ENCODE measurements at places on chromosomes 7 and 10.

DNA sequence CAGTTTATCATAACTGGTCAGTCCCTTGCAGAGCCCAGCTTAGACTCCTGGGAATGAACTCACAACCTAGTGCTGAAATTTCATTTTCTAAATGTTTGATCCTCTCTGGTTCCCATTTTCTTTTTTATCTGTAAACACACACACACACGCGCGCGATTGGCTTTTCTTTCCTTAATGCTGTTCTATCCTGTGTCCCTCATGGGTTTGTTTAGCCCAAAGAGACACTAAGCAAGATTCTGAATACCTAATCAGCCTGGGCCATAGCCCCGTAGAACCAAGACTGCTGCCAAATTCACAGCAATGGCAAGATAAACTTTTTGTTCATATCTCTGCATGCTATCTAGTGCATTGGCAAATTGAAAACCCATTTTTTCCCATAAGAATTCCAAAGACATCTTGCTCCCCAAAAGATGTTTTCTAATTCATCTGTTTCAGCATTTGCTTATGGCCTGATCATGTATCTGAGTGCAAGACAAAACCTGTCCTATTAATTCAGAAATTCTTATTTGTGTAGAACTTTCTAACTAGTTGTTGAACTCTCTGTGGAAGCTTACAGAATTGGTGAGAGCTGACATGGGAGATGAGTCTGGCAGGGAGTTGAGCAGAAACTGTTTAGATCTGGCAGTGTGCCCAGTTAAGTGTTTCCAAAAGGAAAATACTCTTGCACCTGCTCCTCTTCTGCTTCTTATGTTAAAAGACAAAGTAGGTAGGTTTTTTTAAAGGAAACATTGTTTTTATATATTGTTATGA, 1.8 kb upstream of the IFIT1 start:
- peaks cover 4% of the 10 kb centered on the region for H3K36me3 ChIP-seq
- H3K4me3 ChIP-seq: no peak overlapping the region
- H3K4me1 ChIP-seq: peaks cover 16% of the 10 kb centered on the region
- no peak for DNase-seq
- H3K27me3 ChIP-seq: no peaks in the 10 kb centered on the region

DNA sequence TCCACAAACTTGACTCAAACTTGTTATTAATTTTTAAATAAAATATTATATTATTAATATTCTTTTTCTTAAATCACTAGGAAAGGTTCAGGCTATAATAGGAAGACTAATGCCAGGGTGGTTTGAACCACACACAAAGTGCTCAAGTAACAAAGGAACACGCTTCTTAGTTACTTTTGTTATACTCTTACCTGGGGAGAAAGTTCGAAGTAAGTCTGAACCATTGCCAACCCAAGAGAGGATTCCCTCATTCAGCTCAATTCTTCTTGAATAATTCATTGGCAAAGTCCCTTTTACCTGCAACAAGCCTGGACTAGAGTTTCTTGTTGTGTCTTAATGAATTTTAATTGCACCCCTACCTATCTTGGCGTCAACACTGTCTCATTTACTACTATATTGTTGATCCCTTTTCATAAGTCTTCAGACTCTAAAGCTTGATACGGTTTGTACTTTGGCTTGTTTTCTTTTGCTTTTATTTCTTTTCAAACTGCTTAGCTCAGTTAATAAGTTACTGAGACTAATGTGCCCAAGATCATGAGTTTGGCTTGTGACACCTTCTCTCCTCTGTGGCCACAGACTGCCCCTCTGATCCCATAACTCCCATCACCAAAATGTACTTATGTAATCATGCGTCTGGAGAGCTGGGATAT, 10.2 kb upstream of the C10orf67 start:
- no peak for DNase-seq
- H3K27ac ChIP-seq: no peak overlapping the region
- H3K4me1 ChIP-seq: no peaks in the 10 kb centered on the region
- peaks cover 21% of the 10 kb centered on the region for H3K27me3 ChIP-seq
- H3K36me3 ChIP-seq: peaks cover 2% of the 10 kb centered on the region

DNA sequence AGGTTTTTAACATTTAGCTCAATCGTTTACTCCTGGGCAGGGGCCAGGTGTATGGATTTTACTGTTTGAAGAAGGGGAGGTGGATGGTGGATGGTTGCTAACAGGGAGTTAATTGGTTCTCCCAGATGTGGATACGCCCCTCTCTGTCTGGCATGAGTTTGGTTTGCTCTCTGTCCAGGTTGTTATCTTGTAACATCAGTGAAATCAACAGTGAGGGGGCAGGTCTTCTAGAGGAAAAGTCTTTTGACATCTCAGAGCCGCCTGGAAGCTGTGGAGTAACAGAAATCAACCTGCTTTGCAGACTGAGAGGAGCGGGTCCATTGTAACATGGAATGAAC, 243.4 kb downstream of the MGMT start:
- no peaks in the 10 kb centered on the region for H3K27me3 ChIP-seq
- H3K4me3 ChIP-seq: no peak overlapping the region
- peaks cover 4% of the 10 kb centered on the region for H3K36me3 ChIP-seq
- no peak overlapping the region for H3K27ac ChIP-seq

GRCh38 chr7:82859106-82859850, 303.4 kb downstream of the PCLO start:
- no peak overlapping the region for H3K27ac ChIP-seq
- no peaks in the 10 kb centered on the region for H3K4me1 ChIP-seq
- no peak for DNase-seq
- no peak overlapping the region for H3K4me3 ChIP-seq
- no peaks in the 10 kb centered on the region for H3K36me3 ChIP-seq
- H3K27me3 ChIP-seq: no peaks in the 10 kb centered on the region

DNA sequence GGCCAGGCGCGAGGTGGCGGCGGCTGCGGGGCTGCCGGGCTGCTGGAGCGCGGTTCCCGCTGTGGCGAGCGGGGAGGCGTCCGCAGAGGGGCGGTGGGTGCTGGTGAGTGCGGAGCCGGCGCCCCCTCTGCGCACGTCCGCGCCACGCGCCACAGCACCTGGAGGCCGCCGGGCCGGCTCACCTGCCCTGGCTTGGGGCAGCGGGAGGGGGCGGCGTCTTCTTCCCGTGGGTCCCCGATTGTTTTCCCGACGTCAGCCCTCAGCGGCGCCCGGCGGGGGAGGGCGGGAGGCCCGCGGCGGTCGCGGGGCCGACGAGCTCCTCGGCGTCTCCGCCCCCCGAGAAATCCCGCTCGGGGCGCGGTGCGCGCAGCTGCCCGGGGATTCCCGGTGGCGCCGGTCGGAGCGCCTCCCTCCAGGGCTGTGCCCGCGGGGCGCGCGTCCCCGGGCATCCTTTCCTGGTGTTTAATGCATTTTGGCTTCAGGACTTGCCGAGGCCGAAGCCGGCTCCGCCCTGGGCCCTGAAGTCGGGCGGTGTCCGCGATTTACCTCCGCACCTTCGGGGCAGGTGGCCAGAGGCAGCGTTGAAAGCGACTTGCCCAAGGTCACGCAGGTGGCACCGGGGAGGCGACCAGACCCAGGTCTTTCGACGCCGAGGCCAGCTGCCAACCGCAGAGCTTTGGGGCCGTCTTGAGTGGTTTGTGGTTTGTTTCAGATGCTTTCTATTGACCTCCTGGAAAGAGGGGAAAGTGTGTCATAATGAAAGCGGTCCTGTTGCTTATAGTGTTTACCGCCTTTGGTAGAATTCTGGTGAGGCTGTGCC, 561 bp downstream of the PLEKHA1 start:
- H3K27ac ChIP-seq: peak overlapping the region; percentile 94
- peaks cover 12% of the 10 kb centered on the region for H3K36me3 ChIP-seq
- peak; percentile 71 for DNase-seq
- H3K27me3 ChIP-seq: peaks cover 11% of the 10 kb centered on the region
- H3K4me1 ChIP-seq: peaks cover 39% of the 10 kb centered on the region
- H3K4me3 ChIP-seq: peak overlapping the region; percentile 93

DNA sequence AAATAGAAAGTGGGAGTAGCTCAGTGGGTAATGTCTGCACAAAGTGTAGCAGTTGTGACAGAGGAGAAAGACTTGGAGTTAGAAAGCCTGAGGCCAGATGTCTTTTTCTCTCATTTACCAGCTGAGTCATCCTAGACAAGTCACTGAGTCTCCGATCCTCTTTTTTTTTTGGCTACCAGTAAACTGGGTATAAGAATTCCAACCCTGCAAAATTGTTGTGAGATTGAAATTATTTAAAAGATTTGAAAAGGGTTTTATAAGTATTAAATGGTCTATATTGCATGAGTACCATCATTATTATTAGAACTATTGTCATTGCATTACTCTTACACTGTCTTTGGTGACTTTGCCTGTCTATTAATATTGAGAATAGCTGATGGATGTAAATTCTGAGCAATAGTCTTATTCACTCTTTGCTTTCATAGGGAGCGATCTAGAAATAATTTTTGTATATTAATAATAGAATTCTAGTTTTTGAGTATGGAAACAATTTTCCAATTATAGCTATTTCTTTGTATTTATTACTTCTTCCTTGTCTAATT, 74.0 kb downstream of the ARID5B start:
- DNase-seq: no peak
- no peak overlapping the region for H3K4me3 ChIP-seq
- no peaks in the 10 kb centered on the region for H3K27me3 ChIP-seq
- H3K27ac ChIP-seq: no peak overlapping the region

GRCh38 chr10:99855479-99856071, 73.1 kb downstream of the ABCC2 start:
- peaks cover 2% of the 10 kb centered on the region for H3K36me3 ChIP-seq
- no peak for DNase-seq
- no peak overlapping the region for H3K4me3 ChIP-seq
- H3K27ac ChIP-seq: no peak overlapping the region

- DNase-seq: no peak
- no peak overlapping the region for H3K4me3 ChIP-seq
- peaks cover 22% of the 10 kb centered on the region for H3K4me1 ChIP-seq
- H3K27ac ChIP-seq: no peak overlapping the region
Observed at GRCh38 chr10:43117777-43118583, 20.3 kb upstream of the CSGALNACT2 start.

- no peak overlapping the region for H3K27ac ChIP-seq
- no peaks in the 10 kb centered on the region for H3K27me3 ChIP-seq
- DNase-seq: no peak
- H3K36me3 ChIP-seq: no peaks in the 10 kb centered on the region
- H3K4me3 ChIP-seq: no peak overlapping the region
- no peaks in the 10 kb centered on the region for H3K4me1 ChIP-seq
Observed at GRCh38 chr10:70190581-70190980, 20.3 kb upstream of the SAR1A start.

GRCh38 chr7:12770227-12770975, 83.0 kb downstream of the ARL4A start:
- H3K27ac ChIP-seq: no peak overlapping the region
- H3K36me3 ChIP-seq: no peaks in the 10 kb centered on the region
- no peak for DNase-seq
- H3K27me3 ChIP-seq: peaks cover 19% of the 10 kb centered on the region
- no peaks in the 10 kb centered on the region for H3K4me1 ChIP-seq

DNA sequence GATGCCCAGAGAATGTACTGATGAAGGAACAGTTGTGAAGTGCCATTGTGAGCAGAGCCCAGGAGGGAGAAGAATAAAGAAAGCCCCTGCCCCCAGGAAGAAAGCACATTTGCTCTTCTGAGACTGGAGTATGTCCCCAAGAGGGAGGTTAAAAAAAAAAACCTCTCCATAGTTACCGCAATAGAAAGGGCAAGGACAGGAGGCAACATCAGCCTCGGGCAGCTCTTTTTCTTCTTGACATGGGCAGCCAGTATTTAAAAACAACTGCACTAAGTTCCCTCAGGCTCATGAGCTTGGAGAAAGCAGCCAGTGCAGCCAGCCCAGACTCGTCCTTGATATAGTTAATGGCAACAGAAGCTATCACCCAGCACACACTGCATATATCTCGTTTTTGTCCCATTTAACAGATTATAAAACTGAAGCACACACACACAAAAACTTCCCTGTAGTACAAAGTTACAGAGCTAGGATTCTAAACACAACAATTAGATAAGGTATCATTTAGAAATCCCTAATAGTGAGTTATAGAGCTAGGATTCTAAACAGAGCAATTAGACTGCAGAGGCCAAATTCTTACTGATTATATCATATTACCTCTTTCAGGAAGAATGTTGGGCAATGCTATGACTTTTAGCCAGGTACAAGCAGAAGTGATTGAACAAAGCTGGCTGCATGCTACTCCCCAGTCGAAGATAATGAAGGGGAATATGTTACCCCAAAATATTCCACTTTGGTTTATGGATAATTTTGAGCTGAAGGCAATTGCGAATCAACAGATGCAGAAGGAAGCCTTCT, 823.5 kb downstream of the GRID1 start:
- no peak overlapping the region for H3K4me3 ChIP-seq
- no peaks in the 10 kb centered on the region for H3K4me1 ChIP-seq
- no peaks in the 10 kb centered on the region for H3K36me3 ChIP-seq
- no peak for DNase-seq

GRCh38 chr7:151754142-151754590, 122.7 kb downstream of the PRKAG2 start:
- peaks cover 13% of the 10 kb centered on the region for H3K4me1 ChIP-seq
- no peak overlapping the region for H3K27ac ChIP-seq
- no peak overlapping the region for H3K4me3 ChIP-seq
- peaks cover 7% of the 10 kb centered on the region for H3K36me3 ChIP-seq
- no peak for DNase-seq

- DNase-seq: no peak
- H3K4me3 ChIP-seq: no peak overlapping the region
- H3K27me3 ChIP-seq: no peaks in the 10 kb centered on the region
- H3K27ac ChIP-seq: no peak overlapping the region
- H3K4me1 ChIP-seq: no peaks in the 10 kb centered on the region
- no peaks in the 10 kb centered on the region for H3K36me3 ChIP-seq
Observed at GRCh38 chr7:91462316-91462715, 198.1 kb downstream of the FZD1 start.

DNA sequence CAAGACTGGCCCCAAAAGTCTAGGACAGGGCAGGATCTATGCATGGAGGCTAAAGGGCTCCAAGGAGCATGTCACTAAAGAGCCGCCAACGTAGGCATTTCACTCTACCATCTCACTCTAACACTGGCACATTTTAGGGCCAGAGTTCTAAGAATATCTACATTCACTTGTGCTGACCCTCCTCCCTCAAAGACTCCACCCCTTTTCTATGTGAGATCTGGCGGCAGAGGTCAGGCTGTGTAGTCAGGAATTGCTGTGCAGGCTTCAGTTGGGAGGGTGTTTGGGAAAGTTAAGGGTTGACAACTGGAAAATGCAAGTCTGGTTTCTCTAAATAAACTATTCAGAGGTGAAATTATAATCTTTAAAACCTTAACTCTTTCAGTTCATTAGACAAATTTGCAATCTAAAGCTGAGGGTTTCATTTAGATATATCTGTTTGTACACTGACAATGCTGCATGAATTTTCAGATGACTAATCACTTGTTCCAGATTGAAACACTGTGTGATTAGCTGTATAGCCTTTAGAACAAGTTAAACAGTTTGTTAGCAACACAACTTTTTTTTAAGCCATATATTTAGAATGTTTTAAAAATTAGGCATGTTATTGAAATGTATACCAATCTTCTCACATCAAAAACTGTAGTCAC, 18.2 kb downstream of the LMOD2 start:
- H3K27ac ChIP-seq: no peak overlapping the region
- H3K36me3 ChIP-seq: peaks cover 2% of the 10 kb centered on the region
- no peak for DNase-seq
- H3K27me3 ChIP-seq: no peaks in the 10 kb centered on the region
- no peak overlapping the region for H3K4me3 ChIP-seq
